ENCODE measurements at places on chromosomes 7 and 10.

DNA sequence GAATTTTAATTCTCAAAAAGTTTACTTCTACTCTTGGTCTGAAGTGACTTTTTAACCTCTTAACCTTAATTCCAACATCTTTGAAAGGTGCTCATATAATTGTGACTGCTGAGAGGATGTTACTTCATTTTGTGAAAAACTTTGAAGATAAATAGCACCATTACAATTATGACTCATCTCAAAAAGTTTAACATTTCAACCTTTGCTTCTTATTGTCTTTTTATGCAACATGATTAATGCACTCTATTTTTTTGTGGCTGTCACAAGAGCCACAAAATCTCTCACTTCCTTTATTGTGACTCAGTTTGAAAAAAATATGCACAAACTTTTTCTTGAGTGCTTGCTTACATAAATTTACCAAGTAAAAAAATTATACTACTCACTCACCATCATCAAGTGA lies 383.1 kb downstream of the LRRTM3 start:
- no peak for DNase-seq

DNA sequence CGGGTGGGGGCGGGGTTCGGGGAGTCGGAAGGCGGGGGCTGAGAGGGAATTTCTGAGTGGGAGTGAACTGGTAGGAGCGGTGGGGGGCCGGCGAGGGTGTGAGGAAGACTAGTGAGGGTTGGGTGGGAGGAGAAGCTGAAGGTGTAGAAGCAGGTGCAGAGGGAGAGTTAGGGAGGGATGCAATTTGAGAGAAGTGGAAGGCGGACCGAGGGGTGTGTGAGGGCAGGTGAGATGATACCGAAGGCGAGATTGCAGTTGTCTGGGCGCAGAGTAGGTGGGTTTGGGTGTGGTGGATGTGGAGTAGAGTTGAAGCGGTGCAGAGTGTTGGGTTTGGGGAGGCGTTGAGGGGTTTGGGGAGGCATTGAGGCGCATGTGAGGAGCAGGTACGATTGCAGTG lies 643 bp downstream of the KAT6B start:
- no peak for DNase-seq

- no peak for DNase-seq
Observed at GRCh38 chr10:72174297-72174662, 41.5 kb upstream of the ANAPC16 start.

DNA sequence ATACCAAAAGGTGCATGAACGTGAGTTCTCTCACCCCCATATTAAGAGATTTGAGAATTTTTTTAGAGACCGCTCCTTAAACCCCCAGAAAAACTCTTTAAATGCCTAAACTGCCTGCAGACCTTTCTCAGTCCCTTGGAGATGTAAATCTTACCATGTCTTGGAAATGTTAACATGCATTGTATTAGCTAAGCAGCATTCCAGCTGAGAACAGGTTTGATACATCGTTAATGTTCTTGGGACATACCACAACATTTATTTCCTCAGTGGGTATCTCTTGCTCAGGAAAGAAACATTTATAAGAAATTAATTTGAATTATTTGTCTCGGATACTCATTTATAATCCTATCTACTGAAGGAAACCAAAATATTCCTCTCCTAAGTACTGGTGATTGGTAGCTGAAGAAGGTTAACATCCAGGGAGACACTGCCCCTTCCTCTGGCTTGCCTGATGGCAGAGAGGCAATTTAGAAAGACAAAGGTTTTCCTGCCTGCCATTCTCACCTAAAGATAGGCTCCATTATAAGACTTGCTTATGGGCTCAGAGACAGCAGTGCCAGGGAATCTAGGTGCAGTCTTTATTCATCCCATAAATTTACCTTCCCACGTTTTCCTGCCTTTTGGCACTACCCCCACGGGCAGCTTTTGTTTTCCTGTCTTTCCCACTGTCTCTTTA lies 141.2 kb downstream of the COBL start:
- no peak for DNase-seq

DNA sequence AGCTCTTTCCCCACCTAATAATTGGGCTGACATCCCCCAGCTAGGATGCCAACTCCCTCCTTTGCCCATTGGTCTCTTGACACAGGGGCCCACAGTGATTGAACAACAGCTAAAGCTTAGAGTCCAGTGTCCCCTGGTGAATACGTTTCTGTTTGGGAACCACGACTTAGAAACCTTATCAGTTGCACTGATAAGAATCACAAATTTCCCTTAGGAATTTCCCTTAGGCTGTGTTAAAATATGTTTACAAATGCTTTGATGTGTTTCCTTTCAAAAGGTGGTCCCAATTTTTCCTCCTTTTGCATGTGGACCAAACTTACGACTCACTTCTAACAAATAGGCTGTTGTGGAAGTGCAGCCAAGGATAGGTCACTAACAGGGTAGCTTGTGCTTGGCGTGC lies 126.0 kb upstream of the INHBA start:
- DNase-seq: no peak

Measured in NCI-H1417 treated with DMSO at 0.1 percent for 48 hours (cell line).